ENCODE measurements at places on chromosomes 1 and 21.

- no peak for DNase-seq
Measured at GRCh38 chr1:58447042-58447441, 99.5 kb downstream of the OMA1 start.

DNA sequence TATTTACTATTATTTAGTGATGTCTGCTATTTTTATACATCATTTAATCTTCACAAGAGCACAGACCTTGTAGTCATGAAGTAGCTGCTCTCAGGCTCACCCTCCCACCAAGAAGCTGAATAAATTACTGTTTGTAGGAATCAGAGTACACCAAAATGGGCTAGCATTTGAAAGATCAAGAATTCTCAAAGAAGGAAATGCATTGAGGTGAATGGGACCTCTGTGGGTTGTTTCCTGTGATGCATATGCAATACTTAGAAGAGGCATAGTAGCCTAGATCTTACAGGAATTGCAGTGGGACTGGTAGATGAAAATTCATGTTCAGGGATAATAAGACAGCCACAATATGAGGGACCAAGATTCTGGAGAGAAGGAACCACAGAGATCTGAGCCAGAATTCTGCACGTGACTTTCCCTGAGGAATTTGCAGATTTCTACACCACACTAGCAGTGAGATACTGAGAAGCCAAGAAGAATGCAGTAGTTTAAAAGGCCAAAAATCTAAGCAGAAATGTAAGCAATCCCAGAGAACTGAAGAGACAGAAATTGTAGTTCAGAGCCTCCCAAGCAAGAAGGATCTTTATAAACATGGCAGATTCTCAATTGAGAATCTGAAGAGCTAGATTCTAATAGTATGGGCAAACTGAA, 307.0 kb downstream of the ST6GALNAC3 start:
- no peak for DNase-seq

DNA sequence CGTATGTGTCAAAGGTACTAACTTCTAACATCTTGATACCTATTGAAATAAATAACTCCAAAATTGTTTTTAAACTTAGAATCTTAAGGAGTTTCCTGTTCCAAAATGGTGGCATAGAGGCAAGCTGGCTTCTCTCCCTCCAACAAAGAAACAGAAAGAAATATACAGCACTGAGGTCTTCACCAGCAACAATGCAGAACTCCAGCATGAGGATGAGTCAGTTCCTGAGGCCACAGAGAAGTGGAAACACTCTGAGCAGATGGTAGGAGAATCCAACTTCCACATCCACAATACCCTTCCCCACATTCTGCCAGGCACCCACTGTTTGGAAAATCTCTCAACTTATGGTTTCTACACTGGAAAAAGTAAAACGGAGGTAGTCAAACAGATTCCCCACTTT, 12.2 kb upstream of the PPIH start:
- no peak for DNase-seq

DNA sequence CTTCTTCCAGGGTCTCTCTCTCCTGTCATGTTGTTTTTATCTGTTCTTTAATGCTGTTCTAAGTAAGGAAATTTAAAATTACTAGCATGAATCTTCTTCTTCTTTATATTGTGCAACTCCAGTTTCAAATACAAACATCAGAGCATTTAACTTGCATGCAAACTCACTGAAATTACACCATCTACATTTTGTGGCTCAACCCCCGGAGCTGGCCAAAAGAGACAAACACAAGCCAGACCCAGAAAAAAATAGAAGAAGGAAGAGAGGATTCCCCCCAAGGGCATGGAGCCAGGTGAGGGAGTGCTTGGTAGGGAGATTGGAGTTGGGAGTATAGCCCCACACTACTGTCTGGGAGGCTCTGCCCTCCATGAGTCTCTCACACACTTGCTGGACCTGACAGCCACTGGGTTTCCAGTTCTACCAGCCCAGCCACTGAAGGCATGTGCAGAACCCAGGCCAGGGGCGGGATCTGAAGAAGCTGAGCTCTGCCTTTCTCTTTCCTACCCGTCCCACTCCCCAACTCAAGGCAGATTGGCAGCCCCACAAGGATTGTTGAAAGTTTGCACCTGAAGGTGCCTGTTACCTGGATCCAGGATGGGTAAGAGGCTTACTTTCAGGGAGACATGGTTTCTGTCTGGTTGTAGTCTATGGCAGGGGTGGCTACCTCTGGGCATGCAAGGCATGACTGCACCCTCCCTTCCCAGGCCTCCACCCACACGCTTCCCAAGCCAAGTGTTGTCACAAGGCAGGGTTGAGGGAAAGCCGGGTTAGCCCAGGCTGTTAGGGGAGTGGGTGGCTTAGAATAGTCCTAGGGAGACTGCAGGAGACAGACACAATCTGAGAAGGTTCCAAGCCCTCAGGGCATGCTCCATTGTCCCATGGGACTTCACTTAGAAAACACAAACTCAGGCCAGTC, 297.2 kb downstream of the TGFB2 start:
- DNase-seq: no peak

- no peak for DNase-seq
Measured at GRCh38 chr1:21293537-21294265, 3.4 kb upstream of the ECE1 start.

DNA sequence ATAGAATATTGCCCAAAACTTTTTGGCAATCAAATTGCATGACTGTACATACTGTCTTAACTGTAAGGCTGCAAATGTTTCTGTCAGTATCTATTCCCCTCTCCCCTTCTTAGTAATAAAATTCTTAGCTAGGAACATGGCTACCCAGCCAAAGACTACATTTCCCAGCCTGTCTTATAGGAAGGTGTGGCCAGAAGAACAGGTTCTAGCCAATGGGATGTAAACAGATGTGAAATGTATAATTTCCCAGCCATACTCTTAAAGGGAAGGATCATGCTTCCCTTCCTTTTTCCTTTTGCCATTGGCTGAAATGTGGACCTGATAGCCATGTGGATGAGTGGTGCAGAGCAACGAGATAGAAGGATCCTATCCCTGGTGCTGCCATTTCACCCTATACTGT, 7.0 kb upstream of the HIVEP3 start:
- DNase-seq: no peak

DNA sequence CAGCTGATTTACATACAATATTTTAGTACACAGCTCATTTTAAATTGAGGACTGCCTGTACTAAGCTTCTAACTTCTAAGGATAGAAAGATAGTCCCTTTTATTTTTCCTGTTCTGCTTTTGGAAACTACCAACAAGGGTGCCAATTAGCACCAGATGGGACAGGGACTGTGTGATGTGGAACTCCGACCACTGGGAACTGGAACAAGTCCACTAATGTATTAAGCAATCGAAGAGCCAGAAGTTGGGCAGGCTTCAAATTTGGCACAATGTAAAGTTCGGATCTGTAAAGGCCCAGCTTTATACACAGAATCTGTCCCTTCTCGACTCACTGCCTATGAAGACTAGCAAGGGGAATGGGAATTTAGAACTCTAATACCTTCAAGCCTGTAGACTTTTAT, 149.3 kb downstream of the ZC3H11B start:
- DNase-seq: no peak

DNA sequence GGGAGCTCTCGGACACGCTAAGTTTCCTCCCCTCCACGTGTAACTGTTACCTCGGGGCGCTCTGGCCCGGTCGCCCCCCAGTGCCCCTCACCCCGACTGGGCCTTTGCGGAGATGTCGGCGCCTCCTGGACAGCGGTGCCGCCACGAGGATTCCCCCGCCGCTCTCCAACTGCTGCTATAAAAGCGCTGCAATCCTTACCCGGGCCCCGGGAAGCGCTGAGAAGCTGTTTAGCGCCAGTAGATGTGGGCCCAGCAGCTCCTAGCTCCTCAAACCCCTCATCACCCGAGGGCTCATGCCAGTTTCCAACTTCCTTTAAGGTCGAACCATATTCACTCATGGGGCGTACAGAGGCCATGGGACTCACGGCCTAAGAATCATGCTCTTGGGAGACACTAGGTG, 361 bp upstream of the LMX1A start:
- no peak for DNase-seq

- DNase-seq: peak; percentile 60
Measured at GRCh38 chr1:219938706-219939105, 10.3 kb upstream of the SLC30A10 start.

GRCh38 chr1:53631622-53632310, 107.2 kb downstream of the GLIS1 start:
- no peak for DNase-seq

GRCh38 chr1:38151399-38151798, 104.8 kb upstream of the POU3F1 start:
- no peak for DNase-seq

- no peak for DNase-seq
Measured at GRCh38 chr1:58465825-58466629, 80.5 kb downstream of the OMA1 start.

DNA sequence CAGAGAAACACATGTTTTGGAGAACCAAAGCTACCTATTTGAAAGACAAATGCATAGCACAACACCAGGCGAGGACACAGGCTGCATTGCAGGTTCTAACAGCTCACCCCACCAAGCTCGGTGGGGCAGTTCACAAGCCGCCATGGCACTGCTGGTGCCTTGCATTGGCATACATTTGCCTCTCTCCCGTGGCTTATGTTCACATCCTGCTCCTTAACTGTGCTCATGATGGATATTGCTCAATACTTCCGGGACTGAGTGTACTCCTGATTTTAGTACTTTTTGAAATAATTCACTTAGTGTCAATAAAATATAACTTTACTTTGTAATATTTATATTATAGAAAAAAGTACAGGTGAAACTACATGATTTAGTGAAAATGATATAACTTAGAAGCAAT, 1187.4 kb upstream of the NCAM2 start:
- no peak for DNase-seq

GRCh38 chr1:41954533-41954944, 35.8 kb upstream of the HIVEP3 start:
- no peak for DNase-seq

GRCh38 chr1:37883671-37884070, 24.3 kb upstream of the MTF1 start:
- no peak for DNase-seq

DNA sequence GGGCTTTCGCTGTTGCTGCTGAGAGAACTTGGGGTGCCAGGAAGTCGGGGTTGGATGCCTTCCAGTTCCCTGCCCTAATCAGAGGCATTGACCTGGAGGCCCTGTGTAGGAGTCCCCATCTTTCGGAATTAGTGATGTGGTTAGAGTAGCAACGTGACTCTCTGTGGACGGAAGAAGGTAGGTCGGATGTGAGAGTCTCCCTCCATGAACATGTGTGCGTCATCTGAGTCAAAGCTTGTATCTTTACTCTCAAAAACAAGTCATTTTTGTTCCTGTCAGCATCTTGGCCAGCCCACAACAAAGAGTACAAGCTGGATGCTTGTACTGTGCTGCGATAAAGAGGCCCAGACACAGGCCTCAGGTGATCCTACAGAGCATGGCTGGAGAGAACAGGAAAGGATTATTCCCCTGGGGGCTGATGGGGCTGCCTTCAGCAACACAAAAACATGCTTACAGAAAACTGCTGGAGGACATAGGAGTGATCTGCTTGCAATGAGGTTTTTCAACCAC, 31.0 kb upstream of the IL10 start:
- no peak for DNase-seq

DNA sequence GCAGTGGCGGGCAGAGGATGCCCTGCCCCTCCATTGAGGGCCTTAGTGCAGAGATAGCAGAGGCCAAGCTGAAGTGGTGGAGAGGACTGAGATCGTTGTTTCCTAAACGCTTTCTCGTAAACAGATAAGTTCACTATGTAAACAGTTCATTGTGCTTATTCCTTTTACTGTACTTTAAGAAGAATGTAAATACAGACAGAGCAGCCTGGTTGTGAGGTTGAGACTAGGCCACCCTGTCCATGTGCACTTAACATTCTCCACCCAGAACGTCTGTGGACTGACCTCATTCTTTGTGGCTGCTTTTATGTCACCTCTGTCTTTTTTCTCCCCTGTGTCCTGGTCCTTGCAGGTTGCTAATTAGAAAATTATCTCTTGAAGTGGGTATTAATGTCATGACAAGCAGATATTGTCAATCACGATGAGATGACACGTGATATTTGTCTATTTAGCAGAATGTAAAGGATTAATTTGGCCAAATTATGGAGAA, 8.5 kb downstream of the CENPS start:
- no peak for DNase-seq

GRCh38 chr1:234871710-234872271, 256.8 kb downstream of the TOMM20 start:
- DNase-seq: no peak

DNA sequence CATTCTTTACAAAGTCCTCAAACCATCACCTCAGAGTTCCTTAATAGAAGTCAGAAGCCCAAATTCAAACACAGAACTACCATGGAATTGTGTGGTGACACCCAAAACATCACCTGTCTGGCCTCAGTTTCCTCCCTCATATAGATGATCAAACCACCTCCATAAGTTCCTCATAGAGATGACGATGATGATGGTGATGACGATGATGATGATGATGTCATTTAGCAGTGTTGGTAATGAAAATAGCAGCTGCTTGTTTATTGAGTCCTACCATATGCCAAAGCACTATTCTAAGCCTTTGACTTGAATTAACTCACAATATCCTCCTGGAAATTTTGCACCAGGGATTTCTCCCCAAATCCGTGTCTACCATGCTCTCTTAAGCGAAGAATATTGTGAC, 139.9 kb downstream of the PROX1 start:
- no peak for DNase-seq

DNA sequence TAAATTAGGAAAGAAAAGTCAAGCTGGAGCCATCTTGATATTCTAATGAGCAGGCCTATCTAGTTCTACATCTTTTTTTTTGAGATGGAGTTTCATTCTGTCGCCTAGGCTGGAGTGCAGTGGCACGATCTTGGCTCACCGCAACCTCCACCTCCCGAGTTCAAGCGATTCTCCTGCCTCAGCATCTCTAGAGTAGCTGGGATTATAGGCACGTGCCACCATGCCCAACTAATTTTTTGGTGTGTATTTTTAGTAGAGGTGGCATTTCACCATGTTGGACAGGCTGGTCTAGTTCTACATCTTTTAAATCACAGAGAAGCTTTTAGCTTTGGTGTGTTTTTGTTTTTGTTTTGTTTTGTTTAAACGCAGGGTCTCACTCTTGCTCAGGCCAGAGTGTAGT, 6.8 kb downstream of the TMEM69 start:
- DNase-seq: no peak

DNA sequence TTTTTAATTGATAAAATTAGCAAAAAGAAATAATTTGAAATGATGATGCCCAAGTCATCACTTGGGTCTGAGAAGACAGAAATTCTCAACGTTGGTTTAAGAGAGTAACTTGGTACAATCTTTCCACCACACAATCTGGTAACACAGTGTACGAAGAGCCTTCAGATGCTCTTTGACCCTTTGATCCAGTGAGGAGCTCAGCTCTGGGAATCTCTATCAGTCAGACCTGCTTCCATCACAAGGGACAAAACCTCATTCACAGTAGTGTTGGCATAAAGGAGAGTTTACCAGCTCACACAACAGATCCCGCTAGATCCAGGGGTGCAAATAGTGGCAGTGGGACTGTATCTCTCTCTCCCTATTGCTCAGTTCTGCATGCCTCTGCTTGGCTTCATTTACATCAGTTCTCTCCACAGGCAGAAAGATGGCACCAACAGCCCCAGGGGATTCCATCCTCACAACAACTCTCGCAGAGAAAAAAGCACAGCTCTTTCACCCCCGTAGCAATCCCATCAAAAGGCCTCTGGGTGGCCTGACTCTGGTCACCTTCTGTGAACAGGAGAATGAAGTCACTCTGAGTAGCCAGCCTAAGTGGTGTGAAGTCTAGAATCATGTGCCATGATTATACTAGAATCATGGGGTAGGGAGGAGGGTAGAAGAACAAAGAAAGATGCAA, 119.7 kb downstream of the ZNF281 start:
- DNase-seq: no peak
